ENCODE measurements at places on chromosomes 6 and 20.
A peak's percentile ranks its signal among the peaks of the same experiment; 100 is the strongest.

DNA sequence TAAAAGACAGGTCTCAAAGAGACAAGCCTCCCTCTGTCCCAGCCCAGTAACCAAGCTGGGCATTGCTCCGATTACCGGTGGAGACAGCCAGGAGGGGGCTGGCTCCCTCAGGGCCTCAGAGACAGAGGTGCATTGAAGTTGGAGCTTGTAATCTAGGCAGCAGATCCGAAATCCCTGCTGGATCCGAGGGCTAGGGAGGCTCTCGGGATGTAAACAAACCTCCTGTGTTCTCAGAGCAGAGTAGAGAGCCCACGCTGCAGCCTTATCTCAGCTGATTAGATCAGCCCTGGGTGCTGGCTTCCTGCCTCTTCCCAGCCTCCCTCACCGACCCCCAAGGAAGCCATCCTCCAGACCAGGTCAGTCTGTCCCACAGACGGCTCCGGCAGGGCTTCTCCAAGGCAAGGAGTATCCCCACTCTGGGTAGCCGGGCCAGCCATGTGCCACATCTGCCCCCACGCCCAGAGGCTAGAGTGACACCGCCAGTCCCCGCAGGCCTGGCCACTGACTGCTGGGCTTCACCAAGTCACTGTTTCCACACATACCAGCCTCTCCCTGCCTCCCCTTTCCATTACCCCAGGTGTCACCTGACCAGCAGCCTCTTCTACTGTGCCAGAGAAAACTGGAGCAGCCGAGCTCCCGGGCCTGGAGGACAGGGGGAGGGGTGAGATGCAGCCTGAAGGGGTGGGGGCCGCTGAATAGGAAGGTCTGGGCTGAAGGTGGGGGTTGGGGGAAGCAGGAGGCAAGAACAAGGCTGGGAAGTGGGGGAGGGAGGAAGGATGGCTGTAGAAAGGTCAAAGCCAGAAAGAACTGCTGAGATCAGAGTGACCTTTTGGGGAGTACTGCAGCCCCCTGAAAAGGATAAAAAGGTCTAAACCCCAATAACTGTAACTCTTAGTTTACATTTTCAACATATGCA, 6.0 kb downstream of the SDC4 start:
- DNase-seq = no peak

- peak; percentile 37 for DNase-seq
Measured at GRCh38 chr6:116371120-116371917, 572 bp downstream of the DSE start.

- DNase-seq = no peak
Measured at GRCh38 chr6:11766589-11767450, 11.8 kb downstream of the ADTRP start.

- no peak for DNase-seq
Measured at GRCh38 chr6:134416418-134417154, 98.7 kb upstream of the SGK1 start.

GRCh38 chr6:155461556-155461955, 5.9 kb upstream of the NOX3 start:
- no peak for DNase-seq

DNA sequence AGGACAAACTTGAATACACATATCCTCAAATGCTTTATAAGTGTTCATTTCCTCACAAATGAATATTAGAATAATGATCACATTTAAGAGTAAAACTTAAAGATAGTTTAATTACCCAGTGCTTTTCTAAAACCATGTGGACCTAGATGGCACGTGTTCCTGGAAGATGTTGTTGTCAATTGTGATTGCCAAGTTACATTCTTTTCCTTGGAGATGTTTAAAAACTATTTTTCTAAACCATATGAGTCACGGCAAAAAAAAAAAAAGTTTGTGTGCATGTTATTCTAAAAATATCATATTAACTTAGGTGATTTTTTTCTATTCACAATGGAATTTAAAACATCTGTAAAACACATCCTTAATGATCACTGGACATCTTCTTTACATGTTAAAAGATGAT, 51.1 kb downstream of the RCAN2 start:
- no peak for DNase-seq

DNA sequence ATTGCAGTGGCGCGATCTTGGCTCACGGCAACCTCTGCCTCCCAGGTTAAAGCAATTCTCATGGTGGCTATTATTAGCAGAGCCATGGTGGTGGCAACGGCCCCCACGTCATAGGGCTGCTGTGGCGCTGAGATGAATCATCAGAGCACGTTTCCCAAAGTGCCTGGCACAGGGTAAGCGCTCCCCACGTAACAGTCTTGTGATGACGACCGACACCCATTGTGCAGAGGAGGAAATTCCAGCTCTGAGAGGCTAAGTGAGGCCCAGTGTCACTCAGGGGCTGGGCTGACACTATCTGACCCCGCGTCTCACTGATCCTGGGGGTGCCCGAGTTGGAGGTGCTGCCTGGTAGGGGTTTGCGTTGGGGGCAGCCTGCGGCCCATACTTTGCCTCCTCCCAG, 16.2 kb downstream of the SUN5 start:
- no peak for DNase-seq

GRCh38 chr6:87667032-87667431, 35.0 kb downstream of the AKIRIN2 start:
- no peak for DNase-seq

DNA sequence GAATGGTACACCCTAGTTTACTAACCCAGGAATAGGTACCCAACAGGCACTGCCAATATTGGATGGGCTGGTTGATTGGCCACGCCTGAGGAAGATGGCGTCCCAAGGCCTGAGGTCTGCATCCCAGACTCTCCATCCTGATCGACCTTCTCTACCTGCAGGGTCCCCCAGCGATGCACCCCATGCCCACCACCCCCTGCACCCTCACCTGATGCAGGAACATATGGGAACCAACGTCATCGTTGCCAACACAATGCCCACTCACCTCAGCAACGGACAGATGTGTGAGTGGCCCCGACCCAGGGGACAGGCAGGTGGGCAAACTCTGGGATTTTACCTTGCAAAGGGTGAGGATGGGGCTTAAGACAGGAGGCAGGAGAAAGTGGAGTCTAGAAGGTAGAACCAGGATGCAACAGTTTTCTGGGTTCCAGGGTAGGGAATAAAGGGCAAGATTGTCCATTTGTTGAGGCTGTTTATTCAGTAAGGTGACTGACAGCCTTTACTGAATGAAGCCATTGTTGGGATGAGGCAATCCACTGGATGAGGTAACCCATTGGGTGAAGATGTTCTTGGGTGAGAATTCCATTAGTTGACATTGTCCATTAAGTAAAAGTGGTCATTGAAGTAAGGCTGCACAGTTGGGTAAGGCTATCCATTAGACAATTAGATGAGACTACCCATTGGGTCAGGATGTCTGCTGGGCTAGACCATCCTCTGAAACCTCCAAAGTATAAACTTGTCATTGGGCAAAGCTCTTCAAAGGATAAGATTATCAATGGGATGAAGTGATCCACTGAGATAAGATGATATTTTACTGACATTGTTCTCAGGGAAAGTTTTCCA, 47.3 kb upstream of the TTPAL start:
- no peak for DNase-seq

DNA sequence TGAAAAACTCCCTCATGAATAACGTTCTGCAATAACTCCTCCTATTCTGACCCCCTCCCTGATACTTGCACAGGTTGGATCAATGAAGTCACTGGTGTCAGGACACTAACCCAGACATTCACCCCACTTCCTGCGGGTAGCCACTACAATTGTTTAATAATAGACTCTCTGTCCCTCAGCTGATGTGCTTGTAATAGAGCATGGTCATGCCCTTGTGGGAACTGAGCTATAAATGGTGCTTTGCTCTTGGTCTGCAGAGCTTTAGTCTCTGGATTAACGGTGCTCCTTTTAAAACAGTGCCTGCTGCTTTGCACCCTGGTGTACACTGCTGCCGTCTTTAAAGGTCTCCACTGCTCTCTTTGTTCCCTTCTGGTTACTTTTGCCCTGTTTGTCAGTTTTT, 127.3 kb downstream of the BACH2 start:
- no peak for DNase-seq

- DNase-seq = no peak
Measured at GRCh38 chr6:17169291-17169690, 67.4 kb downstream of the STMND1 start.
